CD4-positive, alpha-beta T cell treated with Interleukin-4 for 4 hours (primary cell): ENCODE measurements at places on chromosomes 16 and 17.

DNA sequence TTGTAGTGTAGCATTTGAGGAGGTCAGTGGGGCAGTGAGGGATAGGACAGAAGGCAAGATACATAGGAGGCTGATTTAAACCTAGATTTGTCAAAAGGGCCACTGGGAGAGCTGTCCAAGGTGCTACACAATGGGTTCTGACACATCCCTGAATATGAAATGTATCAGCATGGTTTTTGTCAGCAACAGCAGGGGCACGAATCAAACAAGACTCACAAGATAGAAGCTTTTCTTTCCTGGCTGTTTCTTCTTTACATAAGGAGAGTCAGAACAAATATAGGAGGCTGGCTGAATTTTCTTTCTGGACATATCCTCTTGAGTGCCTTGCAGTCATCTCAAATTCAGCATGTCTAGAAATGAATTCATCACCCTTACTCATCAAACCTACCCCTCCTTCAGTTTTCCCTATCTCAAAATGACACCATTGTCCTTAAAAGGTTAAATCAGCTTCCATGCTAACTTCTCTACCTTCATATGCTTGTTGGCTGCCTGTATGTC, 130.5 kb downstream of the NPIPB5 start:
- no peak for DNase-seq

GRCh38 chr16:27458258-27458657, 56.3 kb downstream of the IL21R start:
- no peak for DNase-seq

- no peak for DNase-seq
Observed at GRCh38 chr17:37847811-37848331, 76.3 kb upstream of the TBC1D3K start.

DNA sequence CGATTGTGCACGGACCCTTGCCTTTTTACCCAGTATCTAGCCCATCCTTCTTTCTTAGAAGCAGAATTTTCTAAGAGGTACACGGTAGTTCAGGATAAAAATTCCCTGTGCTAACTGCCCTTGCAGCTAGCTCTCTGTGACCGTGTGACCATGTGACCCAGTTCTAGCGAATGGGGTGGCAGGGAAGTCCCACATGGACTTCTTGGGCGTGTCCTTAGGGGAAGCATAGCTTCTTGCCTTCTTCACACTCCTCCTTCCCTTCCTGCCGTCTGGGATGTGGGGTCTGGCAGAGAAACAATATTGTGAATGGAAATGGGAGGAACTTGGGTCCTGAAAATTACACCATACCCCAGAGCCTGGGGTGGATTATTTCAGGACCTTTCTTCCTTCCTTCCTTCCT, 670.7 kb downstream of the MAF start:
- no peak for DNase-seq

DNA sequence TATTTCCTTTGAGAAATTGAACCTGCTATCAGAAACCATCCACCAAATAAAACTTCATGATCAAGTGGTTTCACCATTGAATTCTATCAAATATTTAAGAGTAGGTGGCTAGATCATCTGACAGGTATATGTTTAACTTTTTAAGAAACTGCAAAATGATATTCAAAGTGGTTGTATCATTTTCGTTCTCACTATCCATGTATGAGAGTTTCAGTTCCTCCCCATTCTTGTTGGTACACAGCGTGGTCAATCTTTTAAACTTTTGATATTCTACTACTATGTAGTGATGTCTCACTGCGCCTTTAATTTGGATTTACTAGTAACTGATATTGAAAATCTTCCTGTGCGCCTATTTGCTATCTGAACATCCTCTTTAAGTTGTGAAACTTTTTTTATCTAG, 163.7 kb downstream of the CYB561 start:
- no peak for DNase-seq

DNA sequence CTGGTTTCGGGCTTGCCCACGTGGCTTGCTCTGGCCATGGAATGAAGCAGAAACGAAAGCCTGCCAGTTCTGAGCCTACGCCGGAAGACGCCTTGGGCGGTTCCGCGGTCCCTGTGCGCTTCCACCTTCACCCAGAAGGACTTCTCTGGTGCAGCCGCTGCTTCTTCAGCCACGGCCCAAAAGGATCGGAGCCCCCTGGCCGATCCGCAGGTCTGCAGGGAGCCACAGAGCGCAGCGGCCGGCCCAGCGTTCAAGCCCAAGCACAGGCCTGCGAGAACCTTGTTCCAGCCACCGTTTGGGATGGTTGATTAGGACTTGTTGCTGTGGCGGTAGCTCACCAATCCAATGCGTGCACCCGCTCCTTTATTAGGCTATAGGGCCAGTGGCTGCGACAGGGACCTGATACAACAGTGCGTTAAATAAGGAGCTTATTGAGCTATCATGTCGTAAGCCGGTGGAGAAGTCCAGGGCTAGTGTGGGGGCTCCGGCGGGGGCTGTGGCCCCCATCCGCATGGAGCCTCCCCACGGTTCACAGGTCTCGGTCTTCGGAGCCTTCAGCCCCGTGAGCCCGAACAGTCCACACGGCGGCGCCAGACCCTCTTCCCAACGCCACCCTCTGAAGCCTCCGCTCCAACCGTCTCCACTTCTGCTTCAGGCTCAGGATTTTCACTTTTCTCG, 10.2 kb upstream of the MPP2 start:
- peak; percentile 30 for DNase-seq

DNA sequence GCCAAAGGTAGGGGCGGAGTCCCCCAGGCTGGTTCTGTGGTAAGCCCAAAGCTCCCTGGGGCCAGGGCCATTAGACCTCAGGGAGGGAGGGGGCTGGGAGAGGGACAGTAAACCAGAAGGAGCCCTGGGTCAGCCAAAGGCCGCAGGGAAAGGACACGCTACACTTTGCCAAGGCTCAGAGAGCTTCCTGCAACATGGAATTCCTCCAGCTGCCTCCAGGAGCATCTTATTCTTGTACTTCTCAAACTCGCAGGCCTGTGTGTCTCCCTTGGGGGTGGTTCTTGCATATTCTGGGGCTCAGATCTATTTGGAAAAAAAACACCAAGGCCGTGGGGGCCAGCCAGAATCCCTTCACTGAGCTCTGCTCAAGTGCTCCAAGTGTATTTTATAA, 25.1 kb downstream of the AKAP1 start:
- no peak for DNase-seq

GRCh38 chr16:4803401-4803844, 990 bp upstream of the ROGDI start:
- no peak for DNase-seq

GRCh38 chr17:6427279-6427781, 7.6 kb downstream of the AIPL1 start:
- DNase-seq: peak; percentile 46

DNA sequence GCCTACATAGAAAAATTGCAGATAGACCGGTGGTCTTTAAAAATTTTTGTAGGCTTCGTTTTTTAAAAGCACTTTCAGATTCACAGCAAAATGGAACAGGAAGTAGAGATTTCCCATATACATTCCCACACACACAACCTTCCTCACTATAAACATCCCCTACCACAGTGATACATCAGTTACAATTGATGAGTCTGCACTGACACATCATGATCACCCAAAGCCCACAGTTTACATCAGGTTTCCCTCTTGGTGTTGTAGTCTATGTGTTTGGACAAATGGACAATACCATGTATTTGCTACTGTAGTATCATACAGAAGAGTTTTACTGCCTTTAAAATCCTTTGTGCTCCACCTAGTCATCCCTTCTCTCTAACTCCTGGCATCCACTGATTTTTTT, 113.9 kb upstream of the ADAMTS18 start:
- DNase-seq: no peak

- DNase-seq: no peak
Observed at GRCh38 chr17:82252511-82253178, 20.9 kb downstream of the CSNK1D start.

DNA sequence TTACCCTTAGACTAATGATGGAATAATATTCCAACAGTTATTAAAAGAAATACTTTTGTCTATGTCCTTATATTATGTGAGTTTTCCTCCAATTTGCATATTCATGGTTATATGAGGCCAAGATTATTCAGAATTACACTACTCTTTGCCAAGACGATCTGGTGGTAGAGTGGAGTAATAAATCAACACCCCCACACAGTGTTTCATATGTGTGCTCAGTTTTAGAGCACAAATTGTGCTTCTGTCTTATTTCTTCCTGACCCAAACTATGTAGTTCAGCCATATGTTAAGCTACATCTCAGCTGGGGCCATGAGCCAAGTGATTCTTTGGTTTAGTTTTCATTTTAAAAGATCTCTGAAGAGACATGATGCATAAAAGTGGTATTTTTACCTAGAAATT, 26.9 kb upstream of the PPM1E start:
- no peak for DNase-seq

- no peak for DNase-seq
Observed at GRCh38 chr16:75279305-75279704, 27.9 kb upstream of the BCAR1 start.

DNA sequence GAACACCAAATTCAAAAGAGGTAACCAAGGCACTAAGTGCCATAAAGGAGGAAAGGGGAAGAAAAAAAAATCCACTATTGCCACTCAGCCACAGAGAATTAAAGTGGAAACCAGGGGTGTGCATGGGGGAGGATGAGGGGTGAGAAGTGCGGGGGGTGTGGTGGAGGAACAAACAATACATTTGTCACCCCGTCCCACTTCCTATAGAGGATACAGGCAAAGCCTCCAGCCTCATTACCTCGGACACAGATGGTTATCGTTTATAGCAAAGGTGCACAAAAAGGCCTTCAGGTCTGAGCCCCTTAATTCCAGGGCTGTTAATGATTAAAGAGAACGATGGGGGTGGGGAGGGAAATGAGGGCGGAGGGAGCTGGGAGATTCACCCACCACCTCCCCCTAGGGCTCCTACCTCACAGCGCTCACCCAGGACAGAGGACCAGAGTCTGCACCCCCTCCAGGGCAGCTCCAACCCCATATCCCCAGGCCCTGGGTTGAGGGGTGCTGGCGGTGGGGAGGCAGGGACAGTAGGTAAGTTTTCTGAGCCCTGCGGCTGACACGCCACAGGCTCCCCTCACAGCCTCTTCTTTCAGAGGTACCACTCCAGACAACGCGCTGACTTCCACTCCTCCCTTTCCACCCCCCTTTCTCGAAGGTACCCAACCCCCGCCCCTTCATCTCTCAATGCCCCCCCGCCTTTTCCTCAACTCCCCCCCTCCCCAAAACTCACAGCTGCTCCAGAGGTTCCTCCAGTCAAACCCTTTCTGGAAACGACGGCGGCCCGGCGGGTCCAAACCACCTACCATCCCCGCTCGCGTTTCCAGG, 470 bp downstream of the DCUN1D3 start:
- DNase-seq: no peak

GRCh38 chr16:50265716-50266336, 525 bp upstream of the ADCY7 start:
- no peak for DNase-seq

DNA sequence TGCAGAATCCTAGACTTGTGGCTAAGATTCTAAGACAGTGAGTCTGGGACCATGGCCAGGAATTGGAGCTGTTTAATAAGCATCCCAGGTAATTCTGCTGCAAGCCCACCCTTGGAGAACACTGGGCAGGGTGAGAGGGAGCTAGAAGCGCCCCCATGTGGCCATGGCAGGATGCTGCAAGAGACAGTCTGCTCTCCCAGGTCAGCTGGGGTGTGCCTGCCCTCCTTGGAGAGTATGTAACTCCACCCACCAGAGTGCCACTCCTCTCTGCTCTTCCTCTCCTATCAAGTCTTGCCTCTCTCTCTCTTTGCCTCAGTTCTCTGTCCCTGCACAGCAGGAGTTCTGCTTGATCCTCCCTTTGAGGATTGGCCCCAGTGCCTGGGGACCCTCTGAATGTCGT, 14.9 kb downstream of the RCVRN start:
- no peak for DNase-seq

DNA sequence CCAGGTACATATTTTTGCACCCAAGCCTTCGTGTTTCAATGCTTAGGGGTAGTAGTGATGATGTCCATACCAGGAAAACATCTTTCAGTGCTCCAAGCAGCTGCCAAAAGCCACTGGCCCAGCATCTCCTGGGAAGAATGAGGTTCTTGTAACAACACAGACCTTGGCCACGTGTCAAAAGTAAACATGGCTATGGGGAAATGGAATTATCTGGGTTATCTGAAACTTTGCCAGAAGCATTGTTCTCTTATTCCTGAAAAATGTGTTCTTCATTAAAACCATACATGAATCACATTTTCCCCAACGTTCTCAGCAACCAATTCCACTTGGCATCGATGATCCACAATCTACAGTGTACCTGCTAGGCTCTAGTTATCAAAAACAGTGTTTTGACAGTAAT, 524.2 kb upstream of the EEF2KMT start:
- no peak for DNase-seq

DNA sequence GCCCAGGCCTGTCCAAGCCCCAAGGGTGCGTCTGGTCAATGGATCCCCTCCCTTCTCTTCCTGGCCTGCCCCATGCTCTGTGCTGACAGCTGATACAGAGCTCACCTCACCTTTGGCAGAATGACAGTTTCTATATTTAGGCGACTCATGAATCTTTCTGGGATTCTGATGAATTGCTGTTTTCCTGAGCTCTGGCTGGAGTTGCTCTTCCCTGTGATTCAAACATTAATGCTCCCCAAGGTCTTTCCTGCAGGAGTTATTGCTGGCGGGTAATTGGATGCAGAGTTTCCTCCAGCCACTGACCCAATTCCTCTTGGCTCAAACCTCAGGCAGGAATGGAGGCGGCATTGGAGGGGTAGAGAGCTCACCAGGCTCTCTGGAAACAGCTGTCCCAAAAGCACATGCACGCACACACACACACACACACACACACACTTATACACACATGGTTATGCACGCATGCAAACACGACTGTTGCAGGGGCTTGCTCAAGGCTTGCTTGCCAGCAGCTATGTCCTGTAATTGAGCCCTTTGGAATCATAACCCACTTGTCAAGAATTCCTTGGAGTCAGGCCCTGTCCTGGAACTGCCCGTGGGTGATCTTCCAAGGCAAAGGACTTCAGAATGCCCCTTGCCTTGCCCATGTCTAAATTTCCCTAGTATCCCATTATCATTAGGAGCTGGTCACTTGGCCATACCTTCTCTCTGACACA, 128.8 kb downstream of the ASIC2 start:
- DNase-seq: no peak

GRCh38 chr17:64083563-64084085, 46.3 kb downstream of the ERN1 start:
- DNase-seq: no peak
